ENCODE measurements at places on chromosomes 12 and 14. TPM values are rescaled to one million over a fixed set of nuclear protein-coding genes. Genes with fewer than 3 reads are reported as not detected.

DDN gene
- 0.15 TPM for total RNA-seq

OTUB2 gene
- total RNA-seq: 2.8 TPM

NEUROD4 gene
- total RNA-seq: not detected

GPRC5A gene
- 3.1 TPM for total RNA-seq

IL31 gene
- not detected for total RNA-seq

DLK1 gene
- not detected for total RNA-seq

RNU6-7 gene
- not detected for total RNA-seq

NTS gene
- 0.50 TPM for total RNA-seq
